ENCODE measurements at places on chromosomes 16 and 17.

GRCh38 chr17:681738-682529, 32.7 kb downstream of the VPS53 start:
- peak; percentile 46 for DNase-seq

- no peak for DNase-seq
These were observed 15.5 kb downstream of the MAP1LC3B start for GRCh38 chr16:87407511-87408112.

DNA sequence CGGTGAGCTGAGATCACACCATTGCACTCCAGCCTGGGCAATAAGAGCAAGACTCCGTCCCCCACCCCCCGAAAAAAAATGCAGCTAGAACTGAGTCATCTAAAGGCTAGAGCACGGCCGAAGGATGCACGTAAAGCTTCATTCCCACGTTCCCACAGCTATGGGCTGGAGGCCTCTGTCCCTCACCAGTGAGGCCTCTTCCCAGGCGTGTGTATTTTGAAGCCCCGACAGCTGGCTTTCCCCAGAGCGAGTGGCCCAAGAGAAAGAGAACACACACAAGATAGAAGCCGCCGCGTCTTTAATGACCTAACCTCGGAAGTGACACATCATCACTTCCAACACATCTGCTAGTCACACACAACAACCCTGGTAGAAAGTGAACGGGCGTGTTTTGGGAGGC, 6.6 kb upstream of the KCTD5 start:
- DNase-seq: no peak

GRCh38 chr17:78144736-78145641, 1.2 kb upstream of the C17orf99 start:
- DNase-seq: no peak

DNA sequence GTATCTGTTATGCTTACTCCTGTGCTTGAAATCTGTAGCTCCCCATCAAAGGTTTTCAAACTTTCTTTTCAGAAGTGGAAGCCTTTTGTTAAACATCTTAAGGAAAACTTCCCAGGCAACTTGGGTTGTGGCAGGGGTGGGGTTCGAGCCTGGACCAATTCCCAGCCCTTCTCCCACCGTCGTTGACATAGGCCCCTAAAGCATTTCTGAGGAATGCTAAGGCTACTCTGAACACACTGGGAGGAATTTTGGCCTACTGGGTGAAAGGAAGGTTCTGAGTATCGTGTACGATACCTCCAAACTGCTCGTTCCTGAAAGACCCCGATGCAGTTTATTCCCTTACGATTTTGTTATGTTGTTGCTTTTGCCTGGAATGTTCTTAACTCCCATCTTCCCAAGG, 56.1 kb upstream of the PMFBP1 start:
- DNase-seq: no peak

- DNase-seq: no peak
These were observed 6.4 kb downstream of the HAS3 start for GRCh38 chr16:69111876-69112230.

GRCh38 chr17:54982399-54982798, 13.8 kb downstream of the STXBP4 start:
- DNase-seq: no peak

- DNase-seq: no peak
These were observed 432 bp upstream of the SLC46A1 start for GRCh38 chr17:28406473-28406814.

DNA sequence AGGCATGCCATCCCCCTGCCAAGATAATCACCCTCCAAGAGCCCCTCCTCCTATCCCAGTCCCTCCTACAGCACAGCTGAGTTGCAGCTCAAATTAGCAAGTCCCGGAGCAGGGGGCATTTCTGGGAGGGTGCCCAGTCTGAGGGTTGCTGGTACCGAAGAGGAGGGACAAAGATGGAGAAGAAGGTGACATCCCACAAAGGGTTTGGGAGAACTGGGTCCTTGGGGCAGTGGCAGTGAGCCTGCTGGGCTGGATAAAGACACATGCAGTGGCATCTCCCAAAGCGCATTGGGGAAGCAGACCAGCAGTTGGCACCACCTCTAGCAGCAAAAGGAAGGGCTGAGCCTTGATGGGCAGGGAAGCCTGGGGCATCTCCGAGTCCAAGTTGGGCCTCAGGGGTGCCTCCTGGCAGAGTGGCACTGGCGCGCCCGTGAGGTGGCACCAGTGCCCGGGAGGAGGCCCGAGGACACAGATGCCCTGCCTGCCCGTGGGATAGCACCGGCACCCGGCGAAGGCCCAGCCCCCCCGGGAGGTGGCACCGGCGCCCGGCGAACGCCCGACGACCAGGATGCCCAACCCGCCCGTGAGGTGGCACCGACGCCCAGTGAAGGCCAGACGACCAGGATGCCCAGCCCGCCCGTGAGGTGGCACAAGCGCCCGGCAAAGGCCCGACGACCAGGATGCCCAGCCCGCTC, 622 bp downstream of the TOM1L2 start:
- no peak for DNase-seq

GRCh38 chr17:69594641-69595040, 180.1 kb downstream of the MAP2K6 start:
- DNase-seq: no peak

DNA sequence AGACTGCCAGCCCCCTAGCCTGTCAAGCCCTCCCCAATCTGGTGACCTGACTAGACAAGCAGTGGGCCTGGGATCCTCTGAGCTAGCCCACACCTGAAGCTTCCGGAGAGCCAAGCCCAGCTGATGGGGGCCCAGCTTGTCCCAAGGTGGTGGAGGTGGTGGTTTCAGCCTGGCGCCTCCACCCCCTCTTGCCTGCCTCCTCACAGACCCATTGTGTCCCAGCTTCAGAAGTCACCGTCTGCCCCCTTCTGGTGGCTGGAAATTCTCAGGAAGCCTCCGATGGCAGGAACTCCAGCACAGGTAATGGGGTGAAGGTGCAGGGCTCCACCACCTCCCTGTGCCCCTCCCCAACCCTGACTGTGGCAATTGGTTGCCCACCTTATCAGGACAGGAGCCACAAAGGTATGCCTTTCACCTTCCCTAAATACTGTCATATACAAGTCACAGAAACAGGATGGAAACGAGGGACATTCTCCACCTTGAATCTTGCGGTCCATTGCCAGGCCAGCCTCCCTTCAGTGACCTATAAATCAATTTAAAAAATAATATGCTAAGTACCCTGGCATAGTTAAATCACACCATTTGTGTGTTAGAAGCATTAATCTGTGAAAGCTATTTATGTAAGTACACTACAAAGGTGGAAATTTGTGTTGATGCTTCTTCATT, 66.0 kb upstream of the ZNF423 start:
- DNase-seq: no peak

GRCh38 chr17:31869031-31869430, 10.0 kb upstream of the COPRS start:
- no peak for DNase-seq

- DNase-seq: no peak
These were observed 20.7 kb downstream of the TPSD1 start for GRCh38 chr16:1276580-1276878.

DNA sequence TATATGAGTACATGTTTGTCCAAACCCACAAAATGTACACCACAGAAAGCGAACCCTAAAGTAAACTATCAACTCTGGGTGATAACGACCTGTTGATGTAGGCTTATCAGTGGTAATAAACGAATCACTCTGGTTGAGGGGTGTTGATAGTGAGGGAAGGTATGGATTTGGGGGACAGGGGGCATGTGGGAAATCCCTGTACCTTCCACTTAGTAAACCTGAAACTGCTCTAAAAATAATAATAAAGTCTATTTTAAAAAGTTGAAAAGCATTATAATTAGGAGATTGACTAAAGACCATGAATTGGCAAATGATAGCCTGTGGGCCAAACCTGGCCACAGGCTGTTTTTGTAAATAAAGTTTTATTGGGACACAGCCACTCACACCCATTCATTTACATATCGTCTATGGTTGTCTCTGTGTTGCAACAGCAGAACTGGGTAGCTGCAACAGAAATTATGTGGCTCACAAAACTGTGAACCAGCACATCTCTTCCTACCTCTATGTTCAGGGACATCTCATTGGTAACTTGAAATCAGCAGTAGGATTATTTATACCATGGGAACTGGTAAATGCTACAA, 85.5 kb upstream of the CDYL2 start:
- DNase-seq: no peak

- DNase-seq: no peak
These were observed 25.8 kb downstream of the TRPV1 start for GRCh38 chr17:3583456-3583855.

DNA sequence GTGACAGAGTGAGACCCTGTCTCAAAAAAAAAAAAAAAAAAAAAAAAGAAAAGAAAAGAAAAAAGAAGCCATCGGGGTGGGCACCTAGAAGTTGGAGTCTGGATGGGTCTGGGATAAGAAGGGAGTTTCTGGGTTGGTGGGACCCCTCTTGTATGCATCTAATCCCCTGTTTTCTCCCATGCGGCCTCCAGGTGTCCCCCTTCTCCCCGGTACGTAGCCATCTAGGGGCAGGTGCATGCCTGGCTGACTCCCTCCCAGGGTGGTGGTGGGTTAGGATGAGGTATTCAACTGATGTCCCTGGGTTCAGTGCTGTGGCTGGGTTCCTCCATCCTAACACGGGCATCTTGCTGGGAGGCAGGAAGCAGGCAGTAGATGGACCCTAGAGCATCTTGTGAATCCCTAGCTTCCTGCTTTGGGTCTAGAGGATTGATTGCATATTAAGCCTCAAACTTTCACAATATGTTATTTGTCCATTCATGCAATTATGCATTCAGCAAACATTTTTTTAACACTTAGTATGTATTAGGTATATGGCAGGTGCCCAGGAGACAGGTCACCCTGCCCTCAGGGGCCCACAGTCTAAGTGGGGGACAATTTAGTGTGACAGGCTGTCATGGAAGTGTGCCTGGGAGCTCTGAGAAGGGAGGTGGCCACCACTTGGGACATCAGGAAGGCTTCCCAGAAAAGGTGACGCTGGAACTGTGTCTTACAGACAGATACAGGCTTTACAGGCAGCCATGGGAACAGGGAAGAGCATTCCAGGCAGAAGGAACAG, 13.1 kb downstream of the FMNL1 start:
- DNase-seq: no peak

- DNase-seq: no peak
These were observed 150.0 kb upstream of the RBFOX1 start for GRCh38 chr16:7182510-7183109.

DNA sequence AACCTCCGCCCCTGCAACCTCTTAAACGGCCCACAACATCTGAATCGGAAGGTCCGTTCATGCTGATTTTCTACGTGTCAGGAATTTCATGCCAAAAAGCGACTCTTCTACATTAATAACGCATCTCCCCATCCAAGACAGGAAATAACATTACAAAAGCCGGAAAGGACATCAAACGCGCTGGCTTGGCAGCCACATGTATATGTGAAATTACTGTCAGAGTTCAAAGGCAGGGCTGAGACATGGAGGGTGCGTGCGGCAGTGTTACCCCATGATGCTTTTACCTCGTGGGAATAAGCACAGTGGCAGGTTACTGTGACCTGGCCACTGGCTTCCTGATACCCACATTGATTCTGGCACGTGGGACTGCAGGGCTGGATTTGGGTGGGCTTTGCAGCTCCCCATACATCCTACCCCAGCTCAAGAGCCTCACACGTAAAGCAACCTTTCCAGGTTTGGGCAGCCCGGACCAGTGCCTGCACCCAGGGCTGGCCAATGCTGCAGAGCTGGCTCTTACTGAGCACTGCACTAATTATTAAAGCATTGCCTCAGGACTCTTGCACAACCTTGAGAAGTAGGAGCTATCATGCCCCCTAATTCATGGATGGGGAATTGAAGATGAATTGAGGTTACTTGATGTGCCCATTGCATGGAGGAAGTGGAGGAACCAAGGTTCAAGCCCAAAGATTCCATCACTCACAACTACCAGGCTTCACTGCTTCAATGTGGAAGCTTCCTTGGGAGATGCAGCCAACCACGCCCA, 120.6 kb upstream of the FOXF1 start:
- no peak for DNase-seq

GRCh38 chr17:31786796-31787481, 72.1 kb downstream of the COPRS start:
- DNase-seq: no peak

GRCh38 chr17:63376949-63377348, 69.2 kb downstream of the CYB561 start:
- no peak for DNase-seq

DNA sequence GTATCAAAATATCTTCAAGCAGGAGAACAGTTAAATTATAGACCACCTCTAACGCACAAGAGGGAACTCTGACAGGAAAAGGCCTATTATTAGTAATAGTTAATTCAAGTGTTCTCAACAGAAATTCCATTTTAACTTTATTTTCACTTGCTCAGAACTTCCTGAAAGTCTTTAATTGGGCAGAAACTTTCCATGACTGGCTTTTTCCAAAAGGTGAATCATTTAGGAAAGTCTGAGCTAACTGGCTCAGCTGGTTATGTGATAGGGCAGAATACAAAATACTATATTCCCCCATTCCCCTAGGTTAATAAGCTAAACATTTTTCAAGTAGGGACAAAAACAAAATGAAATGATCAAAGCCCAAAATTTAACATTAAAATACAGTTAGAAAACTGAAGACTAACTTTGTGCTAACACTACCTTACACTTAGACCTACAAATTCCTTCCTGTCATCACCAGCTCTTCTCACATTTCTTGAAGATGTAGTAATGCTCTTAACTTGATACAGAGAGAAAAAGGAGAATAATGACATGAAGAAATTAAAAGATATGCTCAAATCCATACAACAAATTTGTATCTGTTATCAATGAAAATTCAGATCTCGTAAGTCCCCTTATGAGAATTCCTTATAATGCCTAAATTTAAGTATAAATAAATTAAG, 31.0 kb downstream of the CFDP1 start:
- DNase-seq: peak; percentile 31

DNA sequence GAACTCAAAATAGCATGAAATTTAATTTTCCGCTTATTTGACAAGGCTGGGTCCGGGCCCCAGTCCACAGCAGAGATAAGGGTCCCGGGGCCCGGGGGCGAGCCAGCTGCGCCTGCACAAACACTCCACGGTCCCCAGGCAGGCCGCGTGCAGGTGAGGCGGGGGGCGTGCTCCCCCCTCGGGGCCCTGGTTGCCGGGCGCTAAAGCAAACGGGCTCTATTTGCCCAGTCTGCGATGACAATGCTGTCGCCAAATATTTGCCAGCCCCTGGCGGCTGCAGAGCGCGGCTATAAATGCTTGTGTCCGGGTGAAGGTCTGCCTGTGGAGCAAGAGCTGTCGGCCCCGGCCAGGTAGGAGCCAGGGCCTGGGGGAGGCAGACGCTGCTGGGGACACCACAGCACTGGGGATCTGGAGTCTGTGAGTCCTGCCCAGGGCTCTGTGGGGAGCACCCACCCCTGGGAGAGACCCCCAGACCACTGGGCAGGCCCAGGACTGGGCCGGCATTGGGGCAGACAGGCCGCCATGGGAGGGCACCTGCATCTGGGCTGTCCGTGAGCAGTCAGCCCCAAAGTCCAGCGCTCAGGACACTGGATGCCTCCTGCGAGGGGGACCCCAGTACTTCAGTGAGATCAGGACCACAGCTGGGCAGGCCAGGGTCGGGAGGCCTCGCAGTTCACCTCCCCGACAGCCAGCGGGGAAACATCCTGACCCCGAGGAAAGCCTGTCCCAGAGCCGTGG, at the start of gene PERCC1:
PERCC1 (plus strand) TSS at position 320 of the 738 bp plus-strand sequence. CDS start 1,516 bp downstream, outside the sequence.
- no peak for DNase-seq

- DNase-seq: no peak
These were observed 26.3 kb downstream of the ARHGAP23 start for GRCh38 chr17:38454532-38454931.

- DNase-seq: peak; percentile 57
These were observed 9.4 kb downstream of the MAP3K14 start for GRCh38 chr17:45307290-45308015.
